ENCODE measurements at places on chromosomes 16 and 17.

- no peak for DNase-seq
Measured at GRCh38 chr16:2364638-2365210, 24.2 kb upstream of the ABCA3 start.

- no peak for DNase-seq
Measured at GRCh38 chr17:15981208-15981607, 18.3 kb downstream of the ZSWIM7 start.

GRCh38 chr17:56880133-56880532 lies 33.7 kb downstream of the TRIM25 start:
- DNase-seq: no peak

DNA sequence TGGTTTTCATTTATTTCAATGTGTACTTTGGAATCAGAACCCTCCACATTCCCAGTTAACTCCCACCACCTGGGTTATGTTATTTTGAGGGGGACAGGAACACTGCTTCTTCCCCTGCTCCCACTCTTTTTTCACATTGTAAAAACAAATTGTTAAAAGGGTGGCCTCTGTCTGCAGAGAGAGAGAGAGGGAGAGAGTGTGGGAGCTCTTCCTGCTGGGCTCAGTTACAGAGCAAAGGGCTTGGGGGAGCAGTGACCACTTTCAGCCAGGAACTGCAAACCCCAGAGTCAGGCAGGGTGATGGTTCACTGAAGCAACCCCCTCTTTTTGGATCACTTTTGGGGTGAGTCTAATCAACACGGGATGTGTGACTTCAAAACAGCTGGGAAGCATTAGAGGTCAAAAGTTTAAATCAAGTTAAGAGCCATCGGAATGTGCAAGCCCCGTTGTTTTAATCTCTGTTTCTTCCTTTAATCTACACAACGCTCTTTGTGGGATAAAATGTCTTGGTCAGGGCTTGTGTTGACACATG lies 577.0 kb upstream of the CDH11 start:
- no peak for DNase-seq

DNA sequence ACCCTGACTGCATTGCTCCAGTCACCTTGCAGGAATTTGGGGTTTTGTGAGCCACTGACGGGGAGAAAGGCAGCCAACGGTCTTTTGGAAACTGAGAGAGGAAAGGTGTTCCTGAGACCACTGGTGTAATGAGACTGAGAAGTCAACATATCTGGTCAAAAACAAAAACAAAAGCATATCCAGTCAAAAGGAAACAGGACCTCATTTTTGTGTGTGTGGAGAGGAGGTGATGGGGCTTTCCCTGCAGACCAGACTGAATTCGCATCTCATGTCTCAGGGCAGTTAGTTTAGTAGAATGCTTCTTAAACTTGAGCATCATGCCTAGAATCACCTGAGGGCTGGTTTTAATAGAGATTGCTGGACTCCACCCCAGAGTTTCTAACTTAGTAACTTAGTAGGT lies 198.4 kb downstream of the COPRS start:
- no peak for DNase-seq

- peak; percentile 20 for DNase-seq
Measured at GRCh38 chr16:4410335-4411075, 5.9 kb downstream of the CORO7 start.

- no peak for DNase-seq
Measured at GRCh38 chr17:67523101-67523500, 146.0 kb downstream of the PITPNC1 start.

- DNase-seq: peak; percentile 28
Measured at GRCh38 chr16:84643180-84643583, 5.1 kb upstream of the KLHL36 start.

DNA sequence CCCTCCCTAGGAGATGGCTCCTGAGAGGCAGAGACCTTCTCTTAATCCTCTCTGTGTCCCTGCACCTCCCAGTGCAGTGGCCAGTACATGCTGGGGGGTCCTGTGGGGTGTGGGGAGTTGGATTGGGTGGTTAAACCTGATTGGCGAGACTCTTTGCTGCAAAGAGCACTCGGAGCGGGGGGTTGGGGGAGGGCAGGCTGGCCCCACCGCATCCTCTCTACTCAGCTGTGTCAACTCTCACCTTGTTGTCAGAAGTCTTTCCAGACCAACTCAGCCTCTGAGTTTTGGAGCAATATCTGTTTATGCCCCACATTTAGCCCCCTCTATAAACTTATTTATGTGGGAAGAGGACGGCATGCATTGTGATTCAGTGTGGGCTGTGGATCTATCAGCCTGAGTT lies 40.0 kb downstream of the SMARCE1 start:
- no peak for DNase-seq

- DNase-seq: no peak
Measured at GRCh38 chr16:86232496-86232895, 277.8 kb upstream of the FOXF1 start.

GRCh38 chr17:65023791-65024190 lies 32.7 kb downstream of the GNA13 start:
- DNase-seq: no peak

- no peak for DNase-seq
Measured at GRCh38 chr17:80807882-80808281, 183.8 kb upstream of the CHMP6 start.

DNA sequence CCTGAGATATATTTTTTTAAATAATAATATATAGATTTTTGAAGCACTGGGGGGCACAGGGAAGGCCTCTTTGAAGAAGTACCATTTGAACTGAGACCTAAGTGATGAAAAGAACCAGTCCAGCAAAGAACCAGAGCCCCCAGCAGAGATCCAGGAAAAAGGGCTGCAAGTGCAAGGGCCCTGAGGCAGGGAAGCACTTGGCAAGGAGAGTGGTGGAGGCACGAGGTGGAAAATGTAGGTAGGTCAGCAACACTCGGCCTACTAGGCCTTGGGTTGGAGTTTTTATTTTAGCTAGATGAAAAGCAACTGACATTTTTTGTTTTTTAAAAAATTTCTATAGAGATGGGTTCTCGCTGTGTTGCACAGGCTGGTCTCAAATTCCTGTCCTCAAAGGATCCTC lies 1.6 kb upstream of the CD19 start:
- DNase-seq: no peak

DNA sequence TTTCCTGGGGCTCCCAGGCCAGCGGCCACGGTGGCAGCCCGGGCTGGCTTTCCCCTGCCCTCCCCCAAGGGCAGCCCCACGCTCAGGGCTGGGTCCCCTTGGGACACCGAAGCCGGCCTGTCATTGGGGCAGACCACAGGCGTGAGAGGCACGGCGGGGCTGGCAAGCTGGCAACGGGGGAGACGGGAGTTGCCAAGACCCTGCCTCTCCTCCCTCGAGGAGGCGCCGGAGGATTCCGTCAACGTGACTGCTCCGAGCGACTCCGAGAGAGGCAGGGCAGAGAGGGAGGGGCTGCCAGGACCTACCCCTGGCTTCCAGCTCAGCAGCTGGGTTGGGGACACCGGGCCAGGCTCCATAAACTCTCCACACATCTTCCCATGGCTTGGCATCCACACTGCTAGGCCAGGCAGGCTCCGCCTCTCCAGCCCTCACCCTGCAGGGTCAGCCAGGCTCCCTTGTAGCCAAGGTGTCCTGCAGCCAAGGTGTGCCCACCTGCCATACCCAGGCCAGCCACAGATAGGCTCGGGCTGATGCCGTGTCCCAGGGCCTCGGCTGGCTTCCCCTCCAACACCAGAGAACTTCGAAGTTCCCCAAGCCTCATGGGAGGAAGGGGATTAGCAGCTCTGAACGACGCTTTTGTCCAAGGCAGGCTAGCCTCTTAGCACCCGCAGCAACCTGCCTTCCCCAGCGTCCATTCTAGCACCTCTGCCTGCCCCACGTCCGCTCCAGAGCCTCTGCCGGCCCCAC lies 25.5 kb downstream of the TIMM22 start:
- DNase-seq: no peak

GRCh38 chr17:74951680-74952421 lies 16.2 kb downstream of the OTOP3 start:
- DNase-seq: no peak

DNA sequence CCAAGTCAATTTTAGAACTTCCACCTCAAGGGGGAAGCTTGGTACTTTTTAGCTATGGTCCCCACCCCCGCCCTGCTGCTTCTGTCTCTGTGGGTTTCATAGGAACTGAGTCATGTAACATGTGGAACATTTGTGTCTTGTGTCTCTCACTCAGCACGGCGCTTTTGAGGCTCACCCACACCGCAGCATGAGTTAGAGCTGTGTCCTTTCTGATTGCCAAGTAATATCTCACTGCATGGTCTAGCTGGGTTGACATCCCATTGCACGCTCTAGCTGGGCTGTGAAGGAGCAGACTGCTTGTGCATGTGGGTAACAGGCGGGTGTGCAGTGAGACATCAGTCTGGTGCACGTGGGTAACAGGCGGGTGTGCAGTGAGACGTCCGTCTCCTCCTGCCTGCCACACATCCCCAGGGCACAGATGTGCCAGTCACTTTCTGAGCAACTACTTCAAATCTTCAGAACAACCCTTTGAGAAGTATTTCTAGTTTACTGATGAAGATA lies 26.4 kb upstream of the SLC7A5 start:
- DNase-seq: no peak

GRCh38 chr17:48500435-48501426 lies 30.1 kb downstream of the HOXB1 start:
- no peak for DNase-seq

DNA sequence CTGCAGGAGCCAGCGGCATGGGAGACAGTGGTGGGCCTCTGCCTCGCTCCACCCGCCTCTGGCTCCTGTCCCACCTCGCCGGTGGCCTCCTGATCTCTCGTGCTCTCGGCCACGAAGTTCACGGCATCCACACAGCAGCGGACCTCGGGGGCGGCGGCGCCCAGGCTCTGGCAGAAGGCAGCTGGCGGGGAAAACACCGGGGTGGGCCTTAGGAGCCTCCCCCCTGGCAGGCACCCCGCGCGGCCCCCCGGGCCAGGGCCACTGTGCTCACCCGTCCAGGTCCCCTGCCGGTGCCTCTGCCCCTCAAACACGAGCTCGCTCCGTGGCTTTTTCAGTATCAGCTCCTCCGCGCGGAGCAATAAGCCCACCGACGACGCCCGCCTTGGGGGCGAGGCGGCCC lies 409 bp upstream of the C17orf107 start:
- no peak for DNase-seq

DNA sequence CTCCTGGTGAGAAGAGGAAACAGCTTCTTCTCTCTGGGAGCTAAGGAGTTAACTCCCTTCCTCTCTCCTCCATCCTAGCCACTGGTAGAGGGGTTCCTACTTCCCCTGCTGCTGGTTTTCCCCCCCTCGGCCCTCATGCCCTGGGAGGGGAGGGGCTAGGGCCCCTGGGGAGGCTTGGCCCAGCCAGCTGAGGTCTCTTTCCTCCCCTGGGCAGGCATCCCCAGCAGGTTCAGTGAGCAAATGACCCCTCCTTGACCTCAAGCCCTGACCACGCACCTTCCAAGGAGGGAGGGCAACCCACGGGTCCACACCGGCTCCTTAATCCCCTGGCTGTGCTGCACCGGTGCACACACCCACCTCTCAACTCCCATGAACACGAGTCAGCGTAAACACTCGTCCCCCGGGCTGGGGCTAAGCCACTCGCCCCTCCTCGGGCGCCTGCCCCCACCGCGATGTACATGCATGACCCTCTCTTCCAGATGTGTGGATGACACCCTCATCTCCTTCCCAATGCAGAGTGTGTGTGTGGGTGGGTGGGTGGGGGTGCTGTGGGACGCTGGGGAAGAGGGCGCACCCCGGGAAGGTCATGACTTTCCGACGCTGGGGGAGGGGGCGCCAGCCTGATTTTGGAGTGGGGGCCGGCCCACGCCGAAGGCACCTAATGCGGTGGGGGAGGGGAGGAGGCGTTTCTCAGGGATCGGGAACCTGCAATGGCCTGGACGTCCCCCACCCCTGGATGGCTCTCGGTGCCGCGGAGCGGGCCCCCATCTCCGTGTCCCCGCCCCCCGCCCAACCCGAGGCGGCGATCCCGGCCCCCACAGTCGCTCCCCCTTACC lies 33.7 kb downstream of the SRCIN1 start:
- DNase-seq: no peak

- DNase-seq: no peak
Measured at GRCh38 chr16:76175718-76176117, 101.5 kb upstream of the CNTNAP4 start.

DNA sequence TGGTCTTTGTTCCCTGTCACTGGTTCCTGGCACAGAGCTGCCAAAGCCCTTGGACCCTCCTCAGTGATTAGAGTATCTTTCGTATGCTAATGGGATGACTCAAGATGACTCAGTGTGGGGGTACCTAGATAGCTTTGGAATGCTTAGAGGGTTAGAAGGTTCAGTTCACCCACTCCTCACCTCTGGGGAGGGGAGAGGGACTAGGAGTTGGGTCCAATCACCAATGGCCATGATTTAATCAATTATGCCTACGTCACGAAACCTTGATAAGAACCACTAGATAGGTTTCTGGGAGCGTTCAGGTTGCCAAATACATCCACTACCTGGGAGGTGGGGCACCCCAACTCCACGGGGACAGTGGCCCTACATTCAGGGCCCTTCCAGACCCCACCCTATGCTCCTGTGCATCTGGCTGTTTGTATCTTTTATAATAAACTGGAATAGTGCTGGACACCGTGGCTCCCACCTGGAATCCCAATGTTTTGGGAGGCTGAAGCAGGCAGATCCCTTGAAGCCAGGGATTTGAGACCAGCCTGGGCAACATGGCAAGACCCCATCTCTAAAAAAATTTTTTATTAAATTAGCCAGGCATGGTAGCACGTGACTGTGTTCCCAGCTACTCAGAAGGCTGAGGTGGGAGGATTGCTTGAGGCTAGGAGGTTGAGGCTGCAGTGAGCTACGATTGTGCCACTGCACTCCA lies 29.2 kb upstream of the LITAF start:
- no peak for DNase-seq

DNA sequence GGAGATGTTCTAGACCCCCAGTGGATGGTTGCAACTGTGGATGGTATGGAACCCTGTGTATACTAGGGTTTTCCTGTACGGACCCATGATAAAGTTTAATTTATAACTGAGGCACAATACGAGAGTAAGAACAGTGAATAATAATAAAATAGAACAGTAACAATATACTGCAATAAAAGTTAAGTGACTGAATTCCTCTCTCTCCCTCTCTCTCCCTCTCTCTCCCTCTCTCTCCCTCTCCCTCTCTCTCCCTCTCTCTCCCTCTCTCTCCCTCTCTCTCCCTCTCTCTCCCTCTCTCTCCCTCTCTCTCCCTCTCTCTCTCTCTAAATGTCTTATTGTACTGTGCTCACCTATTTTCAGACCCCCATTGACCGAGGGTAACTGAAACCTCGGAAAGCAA lies 291.0 kb downstream of the IRF8 start:
- no peak for DNase-seq

DNA sequence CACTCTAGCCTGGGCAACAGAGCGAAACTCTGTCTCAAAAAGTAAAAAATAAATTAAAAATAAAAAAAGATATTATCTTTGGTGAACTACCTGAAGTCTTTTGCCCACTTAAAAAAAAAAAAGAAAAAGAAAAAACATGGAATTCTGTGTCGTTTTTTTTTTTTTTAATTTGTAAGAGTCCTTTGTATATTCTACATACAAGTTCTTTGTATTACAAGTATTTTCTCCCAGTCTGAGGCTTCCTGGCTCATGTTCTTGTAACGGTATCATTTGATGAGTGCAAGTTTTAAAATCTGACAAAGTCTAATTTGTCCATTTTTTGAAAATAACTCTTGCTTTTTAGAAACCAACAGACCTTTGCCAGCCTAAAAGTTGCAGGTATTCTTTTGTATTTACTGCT lies 12.2 kb upstream of the CBX2 start:
- no peak for DNase-seq
